ENCODE measurements at places on chromosomes 1 and 21.

DNA sequence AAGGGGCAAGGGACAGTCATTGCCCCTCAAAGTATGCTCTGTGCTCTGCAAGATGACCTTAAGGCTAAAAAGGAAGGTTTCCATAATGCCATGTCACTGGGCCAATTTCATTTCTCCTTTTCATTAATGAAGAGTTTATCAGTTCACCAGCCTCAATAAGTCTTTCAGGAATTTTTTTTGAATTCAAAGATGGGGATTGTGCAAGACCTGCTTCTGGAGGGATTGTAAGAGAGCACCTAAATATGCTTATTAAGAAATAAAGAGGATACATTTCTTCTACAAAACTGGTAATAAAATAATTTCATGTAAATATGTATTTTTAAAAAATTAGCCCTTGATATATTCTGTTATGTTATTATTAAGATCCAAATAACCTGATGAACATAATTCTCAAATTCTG, 86.8 kb upstream of the RGS4 start:
- no peak for DNase-seq

- DNase-seq = no peak
These were observed 318.0 kb downstream of the PCP4 start for GRCh38 chr21:40185208-40185607.

GRCh38 chr1:70405780-70406416, 5.2 kb upstream of the CTH start:
- no peak for DNase-seq

DNA sequence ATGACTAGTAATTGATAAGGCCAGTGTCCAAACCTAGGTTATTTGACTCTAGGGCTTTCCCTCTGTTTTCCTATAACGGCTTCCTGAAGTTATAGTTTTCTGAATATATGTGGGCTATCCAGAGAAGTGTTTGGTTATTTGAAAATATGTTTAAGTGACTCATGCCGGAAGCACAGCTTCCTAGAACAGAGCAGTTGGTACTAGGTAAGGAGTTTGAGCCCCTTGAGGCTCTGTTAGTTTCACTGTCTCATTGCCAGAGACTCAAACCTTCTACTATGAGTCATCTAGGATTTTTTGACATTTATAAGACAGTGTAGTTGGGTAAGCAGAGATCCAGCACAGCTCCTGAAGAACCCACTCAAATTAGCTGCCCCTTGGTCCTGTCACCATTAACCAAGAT, 27.1 kb upstream of the LEPR start:
- DNase-seq = peak; percentile 59

GRCh38 chr1:48236716-48237470, 14.4 kb downstream of the SLC5A9 start:
- peak; percentile 4 for DNase-seq

GRCh38 chr1:57063406-57064125, 97.8 kb upstream of the C8B start:
- DNase-seq = no peak

DNA sequence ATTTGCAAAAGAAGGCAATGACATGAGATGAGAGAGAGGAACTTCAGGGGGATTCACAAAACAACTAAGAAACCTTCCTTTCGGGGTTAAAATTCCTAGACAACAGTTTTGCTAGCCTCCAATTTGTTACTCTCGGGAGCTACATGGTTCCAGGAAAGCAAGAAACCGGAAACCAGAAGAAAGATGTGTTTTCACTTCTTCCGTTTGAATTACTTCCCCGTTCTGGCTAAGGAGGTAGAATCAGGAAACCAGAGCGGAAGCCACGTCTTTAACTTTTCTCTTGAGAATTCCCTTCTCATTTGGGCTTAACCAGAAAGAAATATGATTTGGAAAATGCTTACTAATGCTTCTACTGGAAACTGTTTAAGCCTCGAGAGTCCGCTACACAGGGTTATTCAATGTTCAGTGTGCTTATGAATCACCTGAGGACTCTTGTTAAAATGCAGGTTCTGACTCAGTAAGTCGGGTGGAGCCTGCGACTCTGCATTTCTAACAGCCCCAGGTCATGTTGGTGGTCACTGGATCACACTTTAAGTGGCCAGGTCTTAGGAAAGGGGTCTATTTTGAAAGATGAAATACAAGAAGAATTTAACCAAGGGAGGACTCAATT, 43.5 kb upstream of the MCOLN3 start:
- no peak for DNase-seq

- no peak for DNase-seq
These were observed 21.9 kb downstream of the TMCC2 start for GRCh38 chr1:205249651-205250050.

- no peak for DNase-seq
These were observed 173.6 kb downstream of the COP1 start for GRCh38 chr1:176033474-176033873.

- peak; percentile 41 for DNase-seq
These were observed 3.8 kb upstream of the MYOG start for GRCh38 chr1:203089651-203090045.

DNA sequence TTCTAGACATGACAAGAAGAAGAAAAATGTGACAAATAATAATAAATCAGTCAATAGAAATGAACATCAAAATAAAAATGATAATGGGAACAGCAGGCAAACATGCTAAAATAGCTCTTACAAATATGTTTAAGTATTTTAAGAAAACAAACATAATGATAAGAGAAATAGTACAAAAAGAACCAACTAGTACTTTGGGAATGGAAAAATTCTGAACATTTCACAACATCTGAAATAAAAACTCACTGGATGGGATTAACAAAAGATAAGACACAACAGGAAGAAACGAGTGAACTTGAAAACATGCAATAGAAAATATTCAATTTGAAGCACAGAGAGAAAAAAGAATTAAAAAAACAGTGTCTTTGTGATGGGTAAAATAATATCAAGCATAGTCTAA, 115.2 kb upstream of the TSPAN2 start:
- no peak for DNase-seq

- no peak for DNase-seq
These were observed 19.1 kb downstream of the NME7 start for GRCh38 chr1:169348383-169349036.

DNA sequence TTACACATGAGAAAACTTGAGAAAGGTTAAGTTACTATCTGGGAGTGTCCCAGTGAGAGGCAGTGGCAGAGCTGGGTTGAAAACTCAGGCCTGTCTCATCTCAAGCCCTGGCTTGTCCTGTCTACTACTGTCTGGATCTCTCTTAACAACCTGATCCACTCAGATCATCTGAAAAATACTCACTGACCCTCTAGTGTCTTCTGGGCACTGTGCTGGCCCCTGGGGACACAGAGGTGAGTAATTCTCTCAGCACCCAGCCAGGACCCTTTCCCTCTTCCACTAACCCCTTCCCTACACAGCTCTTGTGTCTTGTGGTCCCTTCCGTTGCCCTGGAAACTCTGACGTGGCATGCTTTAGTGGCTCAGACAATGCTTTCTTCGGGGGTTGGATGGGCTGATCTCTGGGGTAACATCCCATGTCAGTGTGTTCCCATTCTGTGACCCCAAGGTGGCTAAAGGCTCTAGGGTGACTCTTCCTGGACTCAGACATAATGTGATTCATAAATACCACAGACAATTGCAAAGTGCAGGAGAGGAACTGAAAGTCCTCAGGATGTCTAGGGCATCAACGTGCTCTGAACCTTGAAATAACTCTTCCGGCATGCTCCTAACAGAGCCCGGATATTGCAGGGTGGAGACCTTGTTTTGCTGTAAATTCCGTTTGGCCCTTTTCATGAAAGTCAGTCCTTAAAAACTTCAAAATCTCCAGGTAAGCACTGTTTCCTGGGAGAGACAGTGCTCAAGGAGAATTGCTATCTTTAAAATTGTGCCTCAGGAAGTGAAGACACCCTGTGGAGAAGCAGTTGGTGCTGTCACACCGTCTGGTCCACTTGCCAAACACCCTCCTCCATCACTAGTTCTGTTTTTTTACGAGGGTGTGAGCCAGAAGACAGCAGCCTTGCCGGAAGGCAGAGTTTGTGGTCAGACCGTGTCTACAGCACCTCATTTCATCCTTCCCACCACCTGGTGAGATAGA, 4.0 kb downstream of the SHISAL2A start:
- DNase-seq = no peak

Measured in skeletal muscle cell (primary cell).